ENCODE measurements at places on chromosomes 2 and 18. TPM values are rescaled to one million over a fixed set of nuclear protein-coding genes. Genes with fewer than 3 reads are reported as not detected.

BMP10 gene
- not detected for total RNA-seq

PRADC1 gene
- total RNA-seq, result 77.0 TPM

DNAJC5G gene
- not detected for total RNA-seq

ELOA2 gene
- not detected for total RNA-seq

CCDC74B gene
- total RNA-seq, result 2.3 TPM

CAPN14 gene
- not detected for total RNA-seq

ALPP gene
- total RNA-seq, result not detected
